ENCODE measurements at places on chromosomes 5 and 9. TPM values are rescaled to one million over a fixed set of nuclear protein-coding genes. Genes with fewer than 3 reads are reported as not detected.

Gene SLC46A2
- total RNA-seq, result not detected

Gene MUSK
- total RNA-seq, result not detected

Gene PCDHA3
- total RNA-seq, result not detected

Gene CNTNAP3B
- total RNA-seq, result not detected

Gene DOCK2
- 246 TPM for total RNA-seq

DNA sequence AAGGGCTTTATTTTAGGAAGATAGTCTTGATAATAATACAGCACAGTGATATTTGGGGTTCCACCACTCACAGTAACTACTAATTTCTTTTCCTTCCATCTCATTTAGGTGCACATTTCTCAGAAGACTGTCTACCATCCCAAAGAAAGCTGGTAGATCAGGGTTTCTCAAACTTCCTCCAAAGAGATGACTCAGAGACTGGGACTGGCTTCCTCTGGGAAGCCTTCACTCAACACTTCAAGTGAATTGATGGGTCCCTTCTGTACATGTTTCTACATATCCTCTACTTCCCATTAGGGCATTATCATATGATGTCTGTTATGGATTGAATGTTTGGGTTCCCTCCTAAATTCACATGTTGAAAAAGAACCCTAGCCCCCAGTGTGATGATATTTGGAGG lies 138.5 kb downstream of the SPOCK1 start:
- H3K36me3 ChIP-seq, result no peaks in the 10 kb centered on the region
- no peak for DNase-seq
- peaks cover 2% of the 10 kb centered on the region for H3K27me3 ChIP-seq

DNA sequence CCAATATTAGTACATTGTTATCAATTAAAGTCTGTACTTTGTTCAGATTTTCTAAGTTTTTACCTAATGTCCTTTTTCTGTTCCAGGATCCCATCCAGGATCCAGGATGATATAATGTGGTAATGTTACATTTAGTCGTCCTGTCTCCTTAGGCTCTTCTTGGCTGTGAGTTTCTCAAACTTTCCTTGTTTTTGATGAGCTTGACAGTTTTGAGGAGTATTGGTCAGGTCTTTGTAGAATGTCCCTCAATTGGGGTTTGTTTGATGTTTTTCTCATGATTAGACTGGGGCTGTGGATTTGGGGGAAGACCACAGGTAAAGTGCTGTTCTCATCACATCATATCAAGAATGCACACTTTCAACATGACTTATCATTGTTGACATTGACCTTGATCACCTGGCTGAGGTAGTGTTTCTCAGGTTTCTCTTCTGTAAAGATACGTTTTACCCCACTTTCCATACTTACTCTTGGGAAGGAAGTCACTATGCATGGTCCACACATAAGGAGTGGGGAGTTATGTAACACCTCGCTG lies 9.6 kb downstream of the NDFIP1 start:
- no peaks in the 10 kb centered on the region for H3K27me3 ChIP-seq
- peaks cover 59% of the 10 kb centered on the region for H3K4me1 ChIP-seq
- H3K4me3 ChIP-seq, result no peak overlapping the region

DNA sequence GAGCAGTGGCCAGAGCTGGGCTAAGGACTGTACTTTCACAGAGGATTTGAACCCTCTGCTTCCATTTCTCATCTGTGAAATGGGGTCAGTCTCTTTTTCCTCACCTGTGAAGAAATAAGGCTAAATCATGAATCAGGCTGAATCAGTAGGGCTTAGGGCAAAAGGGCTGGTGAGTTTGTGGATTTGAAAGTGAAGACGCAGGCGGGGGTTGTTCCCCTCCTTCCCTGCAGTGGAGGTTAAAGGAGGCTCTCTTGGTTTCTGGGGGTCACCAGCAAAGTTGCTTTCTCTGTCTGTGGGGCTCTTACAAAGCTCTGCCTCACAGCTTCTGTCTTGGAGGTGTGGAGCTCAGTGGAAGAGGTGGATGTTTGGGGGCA lies 17.6 kb upstream of the NDST1 start:
- no peaks in the 10 kb centered on the region for H3K36me3 ChIP-seq
- no peak overlapping the region for H3K27ac ChIP-seq
- no peak for DNase-seq
- H3K4me3 ChIP-seq, result no peak overlapping the region
- H3K4me1 ChIP-seq, result peaks cover 4% of the 10 kb centered on the region
- H3K27me3 ChIP-seq, result peaks cover 8% of the 10 kb centered on the region
